ENCODE measurements at places on chromosomes 12 and 14. TPM values are rescaled to one million over a fixed set of nuclear protein-coding genes. Genes with fewer than 3 reads are reported as not detected.

The CLEC4E gene
- total RNA-seq = not detected

The SLC4A8 gene
- 1.4 TPM for total RNA-seq

The AEBP2 gene
- total RNA-seq = 44.6 TPM

The SLC22A17 gene
- total RNA-seq = 5.9 TPM

DNA sequence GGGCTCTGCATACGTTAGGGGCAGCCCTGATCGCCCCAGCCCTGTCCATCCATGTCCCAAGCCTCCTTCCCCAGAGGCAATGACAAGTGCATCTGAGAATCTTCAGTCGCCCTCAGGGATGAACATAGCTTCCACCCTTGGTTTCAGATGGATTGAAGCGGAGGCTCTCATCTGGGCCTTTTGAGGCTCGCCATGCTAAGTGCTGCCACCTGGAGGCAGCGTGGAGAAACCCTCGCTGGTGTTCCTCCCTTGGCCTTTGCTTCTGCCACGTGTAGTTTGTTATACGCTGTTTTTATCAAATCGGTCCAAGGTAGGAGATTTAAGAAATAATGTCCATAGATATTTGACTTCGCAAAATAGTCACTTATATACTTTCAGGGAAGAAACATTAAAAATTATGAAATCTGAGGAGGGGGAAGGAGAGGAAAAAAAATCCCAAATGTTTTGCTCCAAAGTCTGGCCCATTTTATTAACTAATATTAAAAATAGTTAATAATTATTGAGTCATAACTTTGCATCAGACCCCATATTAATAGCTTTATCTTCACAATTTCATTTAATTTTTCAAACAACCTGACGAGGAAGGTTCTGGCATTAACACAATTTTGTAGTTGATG, 28.8 kb upstream of the LRRC10 start:
- peak; percentile 61 for DNase-seq

DNA sequence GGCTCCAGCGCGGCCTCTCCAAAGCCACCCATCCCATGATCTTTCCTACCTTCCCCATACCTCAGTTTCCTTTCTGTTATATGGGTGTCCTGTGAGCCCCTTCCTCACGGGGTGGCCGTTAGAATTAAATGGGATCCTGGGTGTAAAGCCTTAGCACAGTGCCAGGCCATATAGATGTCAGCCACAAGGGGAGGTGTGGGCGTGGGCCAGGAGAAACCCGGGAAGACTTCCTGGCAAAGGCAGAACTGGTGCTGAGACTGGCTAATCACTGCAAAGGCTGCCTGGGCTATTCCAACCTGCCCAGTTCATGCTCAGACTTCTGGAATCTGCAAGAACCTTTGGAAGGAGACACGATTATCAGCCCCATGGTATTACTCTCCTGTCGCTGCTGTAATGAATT, 11.0 kb upstream of the NCOR2 start:
- no peak for DNase-seq

DNA sequence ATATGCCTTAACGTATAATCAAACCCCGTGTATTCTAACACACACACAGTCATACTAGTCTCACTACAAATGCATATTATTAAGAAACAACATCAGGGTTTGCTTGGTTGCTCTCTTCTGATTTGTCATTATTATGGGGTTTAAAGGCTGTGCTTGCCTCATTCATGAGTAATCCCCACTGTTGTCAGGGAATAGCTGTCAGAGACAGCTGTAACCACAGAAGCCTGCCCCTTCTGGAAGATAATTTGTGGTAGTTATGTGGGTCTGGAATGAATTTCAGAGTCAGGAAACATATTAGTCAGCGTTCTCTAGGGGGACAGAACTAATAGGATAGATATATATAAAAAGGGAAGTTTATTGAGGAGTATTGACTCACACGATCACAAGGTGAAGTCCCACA, 456.9 kb upstream of the TMEM132C start:
- DNase-seq = no peak

- DNase-seq = no peak
Measured at GRCh38 chr12:49983892-49984291, 11.1 kb downstream of the AQP6 start.

DNA sequence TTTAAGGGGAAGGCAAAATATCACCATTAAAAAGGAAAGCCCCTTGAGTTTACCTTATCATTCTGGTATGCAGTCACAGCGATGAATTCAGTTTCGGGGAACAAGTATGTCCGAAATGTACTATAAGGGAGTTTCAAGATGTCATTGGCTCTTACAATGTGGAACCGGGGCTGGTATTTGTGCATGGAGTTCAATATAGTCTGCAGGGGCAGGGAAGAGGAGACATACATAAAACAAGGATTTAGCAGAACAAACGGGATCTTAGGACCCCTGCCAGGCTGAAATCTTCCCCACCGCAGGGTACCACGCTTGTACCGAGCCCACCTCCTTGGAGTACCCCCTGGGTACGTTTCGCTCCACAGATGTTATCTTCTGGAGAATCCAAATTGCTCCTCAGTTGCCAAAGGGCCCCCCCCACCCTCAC, 4.5 kb downstream of the TBX3 start:
- DNase-seq = no peak

- DNase-seq = no peak
Measured at GRCh38 chr12:49874142-49874897, 29.4 kb downstream of the FAIM2 start.

DNA sequence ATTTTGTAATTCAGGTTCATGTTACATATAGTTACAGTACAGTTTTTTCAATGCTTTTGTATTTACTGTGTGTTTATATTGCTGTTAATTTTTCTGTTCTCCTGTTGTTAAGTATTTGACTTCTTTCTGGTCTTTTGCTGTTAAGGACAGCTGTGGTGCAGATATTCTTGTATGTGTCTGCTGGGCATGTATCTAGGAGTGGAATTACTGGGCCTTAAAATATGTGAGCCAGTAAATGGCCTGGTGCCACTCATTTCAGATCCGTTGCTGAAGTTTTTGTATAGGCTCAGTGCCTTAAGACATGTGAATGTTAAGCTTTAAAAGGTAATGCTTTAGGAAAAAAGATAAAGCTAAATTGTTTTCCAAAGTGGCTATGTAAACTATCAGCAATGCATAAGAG, 87.3 kb downstream of the TTLL5 start:
- DNase-seq = no peak

Data from HCT116 (cell line).